ENCODE measurements at places on chromosomes 7 and 10.

DNA sequence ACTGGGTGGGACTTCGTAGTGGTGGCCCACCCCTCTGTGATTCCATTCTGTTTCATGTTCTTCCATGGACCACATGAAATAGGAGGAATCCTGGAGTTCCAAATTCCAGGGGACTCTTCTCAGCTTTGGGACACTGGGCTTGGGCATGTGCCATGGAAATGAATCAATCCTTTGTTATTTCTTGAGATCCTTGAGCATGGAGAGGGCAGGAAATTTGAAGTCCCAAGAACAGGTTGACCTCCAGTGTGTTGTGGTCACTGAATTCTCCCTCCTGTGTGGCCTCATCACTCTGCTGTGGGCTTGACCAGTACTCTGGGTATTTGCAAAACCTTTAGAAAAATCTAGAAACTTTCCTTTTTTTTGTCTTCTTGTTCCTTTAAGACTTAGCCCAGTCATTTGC is 22.7 kb downstream of the TACR2 start:
- no peak for DNase-seq

GRCh38 chr7:152512706-152513105 is 76.9 kb upstream of the KMT2C start:
- no peak for DNase-seq

- no peak for DNase-seq
Observed at GRCh38 chr7:142873281-142873784, 12.2 kb downstream of the TRPV6 start.

DNA sequence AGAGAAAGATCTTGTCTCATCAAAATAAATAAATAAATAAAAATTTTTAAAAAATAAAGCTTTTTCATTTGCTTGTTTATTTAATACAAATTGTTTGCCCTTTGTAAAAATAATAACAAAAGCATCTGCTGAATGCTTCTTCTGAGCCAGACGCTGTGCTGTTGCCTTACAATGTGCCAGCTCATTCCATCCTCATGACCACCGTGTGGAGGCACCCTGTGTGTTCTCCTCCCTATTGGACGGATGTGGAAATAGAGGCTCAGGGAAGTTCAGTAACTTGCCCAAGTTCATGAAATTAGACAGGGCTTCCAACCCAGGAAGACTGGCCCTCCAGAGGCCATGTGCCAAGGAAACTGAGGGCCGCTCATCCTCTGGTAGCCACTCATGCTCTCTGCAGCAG is 120.6 kb downstream of the SH3PXD2A start:
- no peak for DNase-seq

GRCh38 chr7:73577627-73578341 is 595 bp downstream of the TBL2 start:
- DNase-seq, result no peak

DNA sequence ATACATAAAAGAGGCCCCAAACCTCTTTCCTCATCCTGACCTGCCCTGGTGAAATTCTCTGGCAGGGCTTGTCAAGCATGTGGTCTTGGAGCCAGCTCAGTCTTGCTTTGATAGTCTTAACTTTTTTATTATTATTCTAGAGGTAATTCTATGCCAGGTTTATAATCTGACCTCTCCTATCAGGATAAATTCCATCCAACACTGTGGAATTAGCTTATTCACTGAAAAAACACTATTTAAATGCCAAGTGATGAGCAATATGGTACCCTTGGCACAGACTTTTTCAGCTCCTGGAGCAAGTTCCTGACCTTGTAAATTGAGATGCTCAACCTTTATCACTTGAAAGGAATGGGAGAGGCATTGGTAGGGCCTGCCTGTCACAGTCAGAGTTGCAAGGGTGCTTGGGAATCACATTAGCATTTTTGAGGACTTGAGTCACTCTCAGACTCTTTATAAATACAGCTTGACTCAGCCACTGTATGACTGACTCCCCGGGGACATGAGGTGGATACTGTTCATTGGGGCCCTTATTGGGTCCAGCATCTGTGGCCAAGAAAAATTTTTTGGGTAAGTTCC is at the start of gene CPA4:
Gene CPA4, plus strand, starts transcription at position 480 of the 576 bp plus-strand sequence. Its CDS starts 20 bp downstream, at position 500.
- no peak for DNase-seq

- DNase-seq, result no peak
Observed at GRCh38 chr10:111127081-111127848, 50.4 kb downstream of the ADRA2A start.

DNA sequence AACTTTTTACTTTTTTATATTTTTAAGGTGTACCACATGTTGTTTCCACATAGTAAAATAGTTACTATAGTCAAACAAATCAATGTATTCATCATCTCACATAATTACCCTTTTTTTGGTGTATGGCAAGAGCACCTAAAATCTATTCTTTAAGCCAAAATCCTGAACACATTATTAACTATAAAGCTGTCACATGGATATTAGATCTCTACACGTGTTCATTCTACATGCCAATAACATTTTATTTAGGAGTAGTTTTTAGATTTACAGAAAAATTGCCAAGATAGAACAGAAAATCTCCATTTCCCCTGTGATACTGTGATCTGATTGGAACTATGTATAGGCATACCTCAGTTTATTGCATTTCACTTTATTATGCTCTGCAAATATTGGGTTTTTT is 137.1 kb downstream of the SH2D4B start:
- no peak for DNase-seq

DNA sequence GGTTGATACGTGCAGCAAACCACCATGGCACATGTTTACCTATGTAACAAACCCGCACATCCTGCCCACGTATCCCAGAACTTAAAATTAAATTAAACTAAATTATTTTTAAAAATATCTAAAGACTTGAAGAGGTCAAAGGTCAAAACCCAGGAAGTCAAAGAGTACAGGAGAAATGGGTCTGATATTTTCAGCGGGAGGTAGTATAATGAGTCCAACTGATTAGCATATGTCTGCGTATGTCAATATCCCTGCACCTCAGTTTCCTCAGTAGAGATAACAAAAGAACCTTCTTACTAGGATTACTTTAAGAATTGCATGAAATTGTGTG is 133.0 kb downstream of the TMEM26 start:
- DNase-seq, result no peak

- DNase-seq, result no peak
Observed at GRCh38 chr10:29675984-29676383, 41.2 kb upstream of the SVIL start.

GRCh38 chr10:119001717-119002500 is 27.6 kb upstream of the NANOS1 start:
- DNase-seq, result no peak

DNA sequence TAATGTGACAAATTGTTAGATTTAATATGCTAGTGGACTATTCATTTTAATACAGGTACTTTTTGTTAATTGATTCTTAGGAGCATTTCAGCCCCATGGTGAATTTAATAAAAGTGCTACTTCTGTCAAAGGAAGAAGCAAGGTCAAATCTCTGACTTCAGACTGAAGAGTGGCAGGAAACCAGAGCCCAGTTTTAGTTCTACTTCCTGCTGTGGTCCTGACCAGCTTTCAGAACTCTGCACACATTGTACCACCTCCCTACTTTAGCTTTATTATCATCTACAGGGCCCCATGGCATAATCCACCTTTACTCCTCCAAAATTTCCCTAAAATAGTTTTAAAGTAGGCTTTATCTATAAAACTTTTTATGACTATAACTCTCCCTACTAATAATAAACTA is 33.7 kb downstream of the CTTNBP2 start:
- DNase-seq, result no peak

- no peak for DNase-seq
Observed at GRCh38 chr10:111082102-111082975, 5.5 kb downstream of the ADRA2A start.

DNA sequence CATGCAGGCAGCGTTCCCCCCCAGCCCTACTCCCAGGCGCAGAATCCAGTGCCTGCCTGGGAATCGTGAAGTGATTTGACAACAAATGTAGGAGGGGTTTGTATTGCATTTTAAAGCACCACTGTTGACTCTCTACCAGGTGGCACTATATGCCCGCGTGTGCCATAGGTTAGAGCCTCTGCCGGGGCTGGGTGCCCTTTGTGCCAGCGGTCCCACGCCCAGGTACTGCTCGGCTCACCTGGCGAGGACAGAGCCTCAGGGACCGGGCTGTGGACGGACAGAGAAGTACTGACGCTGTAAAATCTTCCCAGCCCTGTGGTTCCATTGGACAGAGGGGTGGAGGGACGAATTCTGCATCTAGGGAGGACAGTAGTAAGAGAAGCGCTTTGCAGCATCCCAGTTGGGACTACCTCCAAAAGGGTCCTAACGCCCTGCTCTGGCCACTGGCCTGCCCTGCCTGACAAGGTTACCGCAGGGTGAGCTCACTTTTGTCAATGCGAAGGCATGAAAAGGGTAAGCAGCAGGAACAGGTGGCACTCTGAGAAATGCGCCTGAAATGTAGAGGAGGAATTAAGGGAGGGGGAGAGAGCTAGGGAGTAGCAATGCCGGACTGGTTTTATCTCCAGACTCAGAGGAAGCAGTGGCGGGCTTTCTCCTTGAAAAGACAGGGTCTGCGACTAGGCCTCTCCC is 788 bp upstream of the CACNA2D1 start:
- DNase-seq, result peak; percentile 2

GRCh38 chr10:58467931-58468635 is 44.6 kb upstream of the BICC1 start:
- DNase-seq, result no peak

- DNase-seq, result no peak
Observed at GRCh38 chr7:92626281-92626809, 36.2 kb upstream of the FAM133B start.

DNA sequence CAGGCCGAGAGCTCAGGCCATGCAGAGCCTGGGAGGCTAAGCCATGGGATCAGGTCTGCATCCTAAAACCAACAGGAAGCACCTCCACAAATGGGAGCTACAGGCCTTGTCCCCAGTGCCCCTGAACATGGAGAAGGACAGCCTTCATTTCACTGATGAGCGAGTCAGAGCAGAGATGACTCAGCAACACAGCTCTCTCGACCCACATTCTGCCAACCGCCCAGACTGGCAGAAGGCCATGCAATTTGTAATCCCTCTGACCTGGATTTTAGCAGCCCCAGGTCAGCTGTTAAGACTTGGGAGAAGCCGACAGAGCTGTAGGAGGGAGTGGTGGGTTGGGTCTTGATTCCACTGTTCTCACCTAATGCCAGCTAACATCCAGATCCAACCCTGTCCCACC is 25.5 kb downstream of the VOPP1 start:
- DNase-seq, result no peak

DNA sequence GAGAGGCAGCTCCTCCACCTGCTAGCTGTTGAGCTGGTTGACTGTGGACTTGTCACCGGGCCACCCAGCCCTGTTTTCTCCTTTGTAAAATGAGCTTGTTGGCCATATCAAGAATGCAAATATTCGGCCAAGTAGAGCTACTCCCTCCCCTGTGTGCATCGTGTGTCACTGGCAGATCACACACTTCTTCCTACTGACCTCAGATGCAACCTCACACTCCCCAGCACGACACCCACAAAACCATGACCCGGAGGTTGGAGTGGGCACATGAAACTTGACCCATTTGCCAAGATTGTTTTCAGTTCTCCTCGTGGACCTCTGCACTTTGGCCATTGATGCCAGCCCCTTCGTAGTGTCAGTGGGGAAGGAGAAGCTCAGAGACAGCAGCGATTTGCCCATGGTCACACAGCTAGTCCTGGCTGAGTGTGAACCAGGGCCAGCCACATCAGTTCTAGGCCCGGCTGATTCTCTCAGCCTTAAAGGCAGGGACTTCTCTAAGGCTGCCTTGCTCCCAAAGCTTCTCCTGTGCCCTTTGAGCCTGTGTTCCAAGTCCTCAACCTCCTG is 101.1 kb downstream of the CDH23 start:
- no peak for DNase-seq

GRCh38 chr7:130732980-130733930 is 752 bp downstream of the KLF14 start:
- DNase-seq, result peak; percentile 14

- no peak for DNase-seq
Observed at GRCh38 chr7:111029574-111030251, 61.2 kb upstream of the LRRN3 start.

GRCh38 chr10:48896756-48897440 is 42.7 kb downstream of the LRRC18 start:
- DNase-seq, result no peak
